Ovary (tissue), 10 donors: ENCODE measurements at places on chromosomes 7 and 10. TPM values are rescaled to one million over a fixed set of nuclear protein-coding genes. Genes with fewer than 3 reads are reported as not detected.

The CYP2C19 gene
- not detected for total RNA-seq

The CDHR1 gene
- 2.2 TPM for total RNA-seq

The ASB10 gene
- not detected for total RNA-seq

The CNNM1 gene
- 2.3 TPM for total RNA-seq

The TWIST1 gene
- total RNA-seq = 5.0 TPM

The ARID5B gene
- 47.6 TPM for total RNA-seq

The ZNF117 gene
- total RNA-seq = 8.9 TPM

The KLF14 gene
- total RNA-seq = not detected

The SEMA3D gene
- 6.1 TPM for total RNA-seq

The CREB3L2 gene
- total RNA-seq = 110 TPM

The STN1 gene
- total RNA-seq = 18.8 TPM

The TCAF2 gene
- 2.1 TPM for total RNA-seq

The SYT15B gene
- total RNA-seq = 1.0 TPM

The HPSE2 gene
- not detected for total RNA-seq

The TMEM139 gene
- total RNA-seq = 0.60 TPM

The LIPF gene
- total RNA-seq = not detected

The TMEM60 gene
- 12.3 TPM for total RNA-seq

The PLXDC2 gene
- total RNA-seq = 29.8 TPM

The NPC1L1 gene
- total RNA-seq = 0.28 TPM

The LAMB1 gene
- total RNA-seq = 71.8 TPM
